ENCODE measurements at places on chromosomes 1 and 21.

DNA sequence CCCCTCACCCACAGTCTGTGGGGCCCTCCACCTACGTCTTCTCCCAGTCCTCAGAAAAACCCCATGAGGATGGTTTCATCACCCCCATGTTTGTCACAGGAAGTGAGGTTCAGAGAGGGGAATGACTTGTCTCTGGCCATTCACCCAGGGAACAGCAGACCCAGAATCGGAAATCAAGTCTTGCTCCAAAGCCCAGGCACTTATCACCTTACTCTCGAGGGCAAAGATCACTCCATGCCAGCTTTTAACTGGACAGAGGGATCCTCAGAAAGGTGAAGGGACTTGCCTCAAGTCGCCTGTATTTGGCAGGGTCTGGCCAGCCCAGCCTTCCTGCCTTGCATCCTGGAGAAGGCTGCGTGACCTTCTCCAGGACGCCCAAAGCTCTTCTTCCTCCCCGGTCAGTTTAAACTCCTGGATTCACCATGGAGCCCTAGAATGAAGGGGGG is 57.9 kb upstream of the SSBP3 start:
- DNase-seq: no peak

GRCh38 chr1:47711848-47712492 is 274.1 kb downstream of the FOXD2 start:
- no peak for DNase-seq

- peak; percentile 11 for DNase-seq
These were observed 65.7 kb downstream of the LRRC8C start for GRCh38 chr1:89698624-89699023.

DNA sequence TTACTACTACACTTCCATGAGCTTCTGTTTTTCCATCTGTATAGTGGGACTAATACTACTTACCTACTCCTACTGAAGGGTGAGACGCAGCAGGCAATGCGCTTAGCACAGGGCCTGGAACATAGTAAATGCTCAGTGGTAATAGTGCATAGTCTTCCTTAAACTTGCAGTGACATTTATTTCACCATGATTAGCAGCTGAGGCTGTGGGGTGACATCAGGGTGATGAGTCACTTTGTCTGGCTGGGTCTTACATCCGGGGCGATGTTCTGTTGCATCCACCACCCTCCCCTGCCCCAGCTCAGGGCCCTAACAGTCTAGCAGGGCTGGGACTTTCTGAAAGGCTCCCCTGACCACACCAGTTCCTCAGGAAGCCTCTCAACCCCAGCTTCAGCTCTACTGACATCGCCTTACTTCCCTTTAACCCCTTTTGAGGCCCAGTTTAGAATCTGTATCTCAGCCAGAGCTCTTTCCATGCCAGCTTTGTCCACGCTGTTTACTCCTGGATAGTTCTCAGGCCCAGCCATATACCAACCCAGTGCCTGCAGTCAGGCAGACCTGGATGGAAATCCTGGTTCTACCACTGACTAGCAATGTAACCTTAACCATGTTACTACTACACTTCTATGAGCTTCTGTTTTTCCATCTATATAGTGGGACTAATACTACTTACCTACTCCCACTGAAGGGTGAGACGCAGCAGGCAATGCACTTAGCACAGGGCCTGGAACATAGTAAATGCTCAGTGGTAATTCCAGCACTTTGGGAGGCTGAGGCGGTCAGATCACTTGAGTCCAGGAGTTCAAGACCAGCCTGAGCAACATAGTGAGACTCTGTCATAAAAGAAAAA is 66.3 kb downstream of the CD58 start:
- DNase-seq: peak; percentile 95

- DNase-seq: no peak
These were observed 12.4 kb downstream of the CDA start for GRCh38 chr1:20601129-20601825.

GRCh38 chr21:36456729-36457414 is 23.1 kb downstream of the CLDN14 start:
- no peak for DNase-seq

DNA sequence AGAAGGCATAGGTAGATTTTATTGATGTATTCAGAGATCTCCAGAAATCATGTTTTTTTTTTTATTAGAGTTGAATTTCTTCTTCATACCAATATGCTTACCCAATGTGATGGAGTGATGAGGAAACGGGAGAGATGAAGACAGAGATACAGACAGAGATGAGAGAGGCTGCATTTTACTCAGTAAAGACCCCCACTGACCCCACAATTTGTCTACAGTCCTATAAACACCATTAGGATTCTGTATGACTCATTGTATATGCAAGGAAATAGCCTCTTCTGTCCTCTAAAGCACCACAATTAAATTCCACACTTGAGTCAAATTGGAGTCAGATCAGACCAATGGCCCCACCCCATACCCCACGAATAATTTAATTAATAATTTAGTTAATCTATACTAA is 44.0 kb downstream of the RUNX1 start:
- no peak for DNase-seq

GRCh38 chr1:72498371-72498770 is 216.0 kb upstream of the NEGR1 start:
- no peak for DNase-seq

DNA sequence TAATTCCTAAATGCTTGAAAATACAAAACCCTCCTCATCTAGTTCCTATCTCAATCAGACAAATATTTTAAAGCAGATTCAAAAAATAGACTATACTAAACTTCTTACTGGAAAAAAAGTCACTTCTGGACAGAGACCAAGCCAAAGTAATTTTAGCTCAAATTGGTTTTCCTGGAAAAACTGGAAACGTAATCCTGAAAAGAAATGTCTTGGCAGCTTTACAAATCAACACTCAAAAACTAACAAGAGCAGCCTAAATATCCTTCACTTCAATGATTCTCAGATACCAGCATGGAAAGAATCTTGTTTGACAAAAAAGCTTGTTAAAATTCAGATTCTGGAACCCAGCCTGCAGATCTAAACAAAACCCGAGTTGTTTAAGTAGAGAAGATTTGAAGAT is 9.1 kb upstream of the GPR88 start:
- no peak for DNase-seq

GRCh38 chr1:243341074-243341473 is 85.2 kb downstream of the SDCCAG8 start:
- DNase-seq: no peak

DNA sequence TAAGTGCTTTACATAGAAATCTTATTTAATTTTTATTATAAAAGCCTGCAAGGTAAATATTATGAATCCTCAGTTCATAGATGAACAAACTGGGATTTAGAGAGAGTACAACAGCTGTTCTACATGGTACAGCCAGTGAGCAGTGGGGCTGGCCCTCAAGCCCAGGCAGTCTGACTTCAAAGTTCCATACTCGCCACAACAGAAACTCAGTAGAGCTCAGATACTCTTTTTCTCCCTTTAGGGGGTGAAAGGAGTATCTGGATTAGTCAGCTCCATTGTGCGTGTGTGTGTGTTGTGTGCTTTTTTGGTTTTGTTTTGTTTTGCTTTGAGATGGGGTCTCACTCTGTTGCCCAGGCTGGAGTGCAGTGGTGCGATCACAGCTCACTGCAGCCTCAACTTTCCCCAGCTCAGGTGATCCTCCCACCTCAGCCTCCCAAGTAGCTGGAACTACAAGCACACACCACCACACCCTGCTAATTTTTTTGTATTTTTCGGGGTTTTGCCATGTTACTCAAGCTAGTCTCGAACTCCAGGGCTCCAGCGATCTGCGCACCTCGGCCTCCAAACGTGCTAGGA is 378.5 kb downstream of the SMYD3 start:
- no peak for DNase-seq

DNA sequence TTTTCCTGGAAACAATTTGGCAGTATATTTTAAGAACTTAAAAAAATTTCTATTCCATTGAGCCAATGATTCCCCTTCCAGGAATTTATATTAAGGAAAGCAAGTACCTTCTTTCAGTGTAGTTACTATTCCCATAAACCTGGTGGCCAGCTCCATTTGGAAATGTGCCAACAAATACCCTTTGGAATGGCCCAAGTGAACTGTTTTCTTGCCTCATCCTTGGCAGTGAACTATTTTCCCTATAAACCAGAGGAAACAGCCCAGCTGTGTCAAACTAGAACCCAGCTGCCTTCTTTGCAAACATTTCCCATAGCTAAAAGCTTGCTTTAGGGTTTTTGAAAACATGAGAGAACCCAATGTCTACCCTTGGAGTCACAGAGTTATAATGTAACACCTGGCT is 496.9 kb downstream of the NEGR1 start:
- no peak for DNase-seq

- DNase-seq: no peak
These were observed 48.1 kb upstream of the BACE2 start for GRCh38 chr21:41119901-41120300.

- no peak for DNase-seq
These were observed 63.5 kb downstream of the TCP10L start for GRCh38 chr21:32521736-32522355.

DNA sequence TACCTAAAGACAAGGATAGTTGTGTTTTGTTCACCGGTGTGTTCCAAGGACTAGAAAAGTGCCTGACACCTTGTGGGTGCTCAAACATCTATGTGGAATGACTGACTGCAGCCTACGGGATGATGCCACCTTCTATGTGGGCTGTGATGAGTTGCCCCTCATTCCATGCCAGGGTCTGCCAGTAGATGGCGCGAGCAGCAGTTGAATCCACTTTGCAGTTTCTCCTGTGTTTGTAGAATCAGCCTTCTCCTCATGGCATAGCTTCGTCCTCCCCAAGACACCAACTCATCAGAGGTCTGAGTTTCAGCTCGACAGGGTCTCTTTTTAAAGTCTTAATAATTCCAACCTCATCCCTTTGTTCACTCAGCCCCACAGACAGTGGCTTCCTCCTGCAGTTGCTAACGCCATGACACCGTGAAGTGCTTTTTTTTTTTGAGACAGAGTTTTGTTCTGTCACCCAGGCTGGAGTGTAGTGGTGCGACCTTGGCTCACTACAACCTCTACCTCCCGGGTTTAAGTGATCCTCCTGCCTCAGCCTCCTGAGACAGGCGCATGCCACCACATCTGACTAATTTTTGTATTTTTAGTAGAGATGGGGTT is 133.7 kb downstream of the CAPN8 start:
- peak; percentile 74 for DNase-seq

- no peak for DNase-seq
These were observed 406 bp downstream of the NME7 start for GRCh38 chr1:169367096-169367685.

DNA sequence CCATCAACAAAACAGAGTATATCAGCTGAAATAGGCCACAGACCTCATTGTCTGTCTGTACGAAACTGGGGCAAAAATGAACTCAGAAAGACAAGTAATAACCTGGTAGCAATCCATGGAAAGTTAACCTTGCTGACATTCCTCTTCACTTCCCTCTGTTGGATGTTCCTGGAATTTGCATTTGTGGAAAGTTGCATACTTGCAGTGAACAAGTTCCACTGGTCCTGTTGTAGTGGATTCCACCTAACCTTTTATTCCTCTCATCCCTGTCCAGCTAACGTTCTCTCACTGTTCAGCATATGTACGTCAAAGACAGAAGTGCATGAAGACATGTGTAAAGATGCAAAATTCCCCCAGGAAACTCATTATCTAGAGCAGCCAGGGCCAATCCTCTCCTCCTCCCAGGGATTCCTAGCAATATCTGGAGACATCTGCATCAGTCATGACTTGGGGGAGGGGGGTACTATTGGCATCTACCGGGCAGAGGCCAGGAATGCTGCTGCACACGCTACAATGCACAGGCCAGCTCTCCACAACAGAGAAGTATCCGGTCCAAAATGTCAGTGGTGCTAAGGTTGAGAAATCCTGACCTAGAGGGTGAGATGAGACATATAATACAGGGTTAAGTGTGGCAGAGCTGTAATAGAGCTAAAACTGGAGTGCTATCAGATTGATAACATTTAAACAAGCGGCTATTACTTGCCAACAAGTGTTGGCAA is 8.2 kb downstream of the LPAR3 start:
- no peak for DNase-seq

GRCh38 chr1:118925651-118926050 is 62.5 kb downstream of the TBX15 start:
- DNase-seq: no peak

DNA sequence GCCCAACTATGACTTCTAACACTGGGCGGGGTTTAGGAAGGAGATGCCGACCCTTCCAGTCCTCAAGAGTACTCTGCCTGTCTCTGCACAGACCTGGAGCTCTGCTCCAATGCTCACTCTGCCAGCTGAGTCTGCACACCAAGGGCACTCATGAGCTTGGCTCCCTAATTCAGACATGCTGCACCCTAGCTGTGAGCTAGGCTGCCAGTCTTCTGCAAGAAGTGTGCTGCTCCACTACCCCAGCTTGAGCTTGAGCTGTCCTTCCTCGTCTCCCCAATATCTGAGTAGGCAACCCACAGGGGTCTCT is 13.2 kb downstream of the TP53BP2 start:
- DNase-seq: no peak

DNA sequence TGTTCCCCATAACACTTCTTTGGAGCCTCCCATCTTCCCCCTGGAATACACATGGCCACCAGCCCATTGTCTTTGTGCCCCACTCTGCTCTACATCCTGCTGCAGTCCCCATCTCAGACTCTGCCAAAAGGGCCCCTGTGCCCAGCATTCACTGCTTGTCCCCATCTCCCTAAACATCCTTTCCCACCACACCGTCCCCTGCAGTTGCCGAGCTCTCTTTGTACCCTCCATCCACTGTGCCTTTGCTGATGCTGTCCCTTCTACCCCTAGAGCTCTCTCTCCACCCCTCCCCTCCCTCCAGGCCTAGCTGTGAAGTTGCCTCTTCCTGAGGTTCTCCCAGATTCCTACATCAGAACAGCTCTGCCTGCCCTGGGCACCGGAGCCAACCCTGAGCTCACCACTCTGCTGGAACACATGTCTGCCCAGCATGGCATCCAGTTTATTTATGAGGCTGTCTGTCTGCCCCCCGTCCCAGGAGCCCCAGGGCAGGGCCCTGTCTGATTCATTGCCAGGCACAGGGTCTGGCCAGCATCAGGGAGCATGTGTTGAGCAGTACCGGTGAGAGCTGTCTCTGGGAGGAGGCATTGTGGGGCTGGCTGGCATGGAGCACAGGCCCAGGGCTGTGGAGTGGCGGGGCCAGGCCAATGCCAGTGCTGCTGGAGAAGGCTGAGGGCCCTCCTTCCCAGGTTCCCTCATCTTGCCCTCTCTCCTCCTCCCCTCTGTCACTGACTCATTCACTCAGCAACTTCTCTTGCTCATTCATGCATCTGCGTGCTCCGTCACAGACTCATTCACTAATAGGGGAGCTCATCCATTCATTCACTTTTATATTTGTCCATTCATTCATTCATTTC is 28.8 kb downstream of the EDN2 start:
- DNase-seq: no peak

- no peak for DNase-seq
These were observed 4.3 kb downstream of the PTPN14 start for GRCh38 chr1:214546886-214547641.

DNA sequence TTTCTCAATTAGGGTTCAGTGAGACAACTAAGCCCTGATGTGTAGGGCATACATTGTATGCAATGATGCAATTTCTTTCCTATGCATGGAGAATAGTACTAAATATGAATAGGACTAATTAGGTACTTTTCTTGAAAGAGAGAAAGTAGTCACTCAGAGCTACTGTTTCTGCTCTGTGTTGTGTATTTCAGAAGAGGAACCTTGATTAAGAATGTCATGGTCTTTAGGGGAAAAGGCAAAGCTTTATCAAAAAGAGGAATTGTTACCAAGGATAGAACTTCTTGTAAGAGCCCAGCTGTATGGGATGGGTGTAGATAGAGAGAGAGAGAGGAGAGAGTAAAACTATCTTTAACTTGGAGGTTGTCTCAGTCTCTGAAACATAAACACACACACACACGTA is 49.1 kb downstream of the HLX start:
- no peak for DNase-seq

All from hematopoietic multipotent progenitor cell treated with erythropoietin and hydrocortisone succinate and interleukin-3 and kit ligand, for 4 days (in vitro differentiated cells).